ENCODE measurements at places on chromosomes 2 and 18.

DNA sequence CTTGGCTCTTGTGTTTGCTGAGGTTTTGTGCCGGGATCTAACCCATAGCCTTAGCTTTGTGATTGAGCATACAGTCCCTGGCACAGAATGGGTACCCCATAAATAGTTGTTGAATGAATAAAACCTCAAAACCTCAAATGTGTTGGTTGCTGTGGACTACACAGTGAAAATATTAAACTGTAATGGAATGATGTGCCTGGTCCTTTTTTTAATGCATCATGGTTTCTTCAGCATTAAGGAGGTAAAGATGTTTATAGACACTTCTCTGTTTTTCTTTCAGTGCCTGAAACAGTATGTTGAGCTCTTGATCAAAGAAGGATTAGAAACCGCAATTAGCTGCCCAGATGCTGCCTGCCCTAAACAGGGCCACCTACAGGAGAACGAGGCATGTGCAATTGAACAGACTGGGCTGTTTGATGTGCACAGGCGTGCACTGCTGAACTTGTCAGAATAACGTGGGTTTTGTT is 97.0 kb downstream of the RNF144A start:
- no peak for DNase-seq

GRCh38 chr2:42569883-42570282 is 1.5 kb downstream of the MTA3 start:
- no peak for DNase-seq

DNA sequence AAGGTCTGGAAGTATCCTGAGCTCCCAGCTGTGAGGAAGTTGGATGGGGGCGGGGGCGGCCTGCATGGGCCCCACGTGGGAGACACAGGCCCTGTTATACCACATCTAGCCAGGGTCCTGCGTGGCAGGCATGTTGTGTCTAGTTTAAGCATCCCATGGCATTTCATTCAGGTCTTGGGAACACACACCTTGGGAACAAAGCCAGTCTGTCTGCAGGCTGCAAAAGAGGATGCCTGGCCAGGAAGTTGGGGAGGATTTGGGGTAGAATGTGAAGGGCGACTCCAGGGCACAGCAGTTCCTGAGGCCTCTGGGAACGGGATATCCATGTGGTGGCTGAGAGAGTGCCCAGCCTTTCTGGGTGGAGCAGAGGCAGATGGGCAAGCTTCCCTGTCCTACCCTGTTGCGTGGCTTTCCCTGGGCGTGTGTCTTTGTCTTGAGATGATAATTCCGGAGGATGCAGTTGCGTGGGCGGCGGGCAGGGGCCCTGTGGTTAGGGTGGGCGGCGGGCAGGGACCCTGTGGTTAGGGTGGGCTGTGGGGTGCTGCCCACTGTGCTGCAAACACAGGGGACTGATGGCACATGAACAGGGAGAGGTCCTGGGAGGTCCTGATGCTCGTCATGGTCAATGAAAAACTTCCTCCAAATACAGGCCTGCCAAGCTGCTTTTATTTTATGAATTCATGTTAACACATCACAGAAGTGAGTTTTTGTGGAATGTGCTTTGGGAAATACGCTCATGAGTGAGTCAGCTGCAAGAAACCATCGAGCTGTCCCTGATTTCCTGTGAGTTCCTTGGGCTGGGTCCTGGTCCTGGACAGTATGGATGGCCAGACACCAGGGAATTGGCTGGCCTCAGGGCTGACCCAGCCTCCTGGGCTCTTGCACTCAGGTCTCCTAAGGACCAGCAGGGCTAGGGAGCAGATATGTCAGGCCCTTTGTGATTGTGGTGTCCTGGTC is 90.0 kb upstream of the HS6ST1 start:
- no peak for DNase-seq

DNA sequence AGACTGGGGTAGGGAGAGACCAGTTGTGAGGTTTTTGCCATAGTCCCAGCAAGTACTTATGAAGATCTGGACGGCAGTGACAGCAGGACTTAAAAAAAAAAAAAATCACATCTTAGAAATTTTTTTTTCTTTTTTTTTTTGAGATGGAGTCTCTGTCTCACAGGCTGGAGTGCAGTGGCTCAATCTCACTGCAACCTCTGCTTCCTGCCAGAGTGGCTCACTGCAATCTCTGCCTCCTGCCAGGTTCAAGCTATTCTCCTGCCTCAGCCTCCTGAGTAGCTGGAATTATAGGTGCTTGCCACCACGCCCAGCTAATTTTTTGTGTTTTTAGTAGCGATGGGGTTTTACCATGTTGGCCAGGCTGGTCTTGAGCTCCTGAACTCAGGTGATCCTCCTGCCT is 22.4 kb upstream of the STAT4 start:
- no peak for DNase-seq

- DNase-seq: no peak
Measured at GRCh38 chr18:70523792-70524182, 234.9 kb downstream of the SOCS6 start.

DNA sequence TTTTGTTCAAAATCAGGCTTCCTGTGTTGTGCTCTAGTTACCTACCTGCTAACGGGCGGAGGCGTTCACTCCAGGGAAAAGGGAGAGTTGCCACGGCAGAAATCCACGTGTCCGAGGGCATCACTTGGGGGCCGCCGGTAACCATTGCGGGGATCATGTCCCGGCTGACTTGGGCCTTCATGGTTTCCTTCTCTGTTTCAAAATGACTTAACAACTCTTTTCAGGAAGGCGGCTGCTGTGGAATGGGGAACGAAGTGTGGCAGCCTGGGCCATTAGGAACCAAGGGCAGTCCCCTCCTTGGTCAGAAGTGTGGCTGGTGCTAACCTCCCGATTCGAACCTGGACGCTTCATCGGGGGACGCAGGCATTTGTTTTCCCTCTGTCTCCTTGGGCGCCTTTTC is 56.8 kb downstream of the INPP5D start:
- DNase-seq: no peak

GRCh38 chr18:63293935-63294334 is 25.6 kb downstream of the BCL2 start:
- no peak for DNase-seq

GRCh38 chr2:142307086-142307485 is 176.3 kb upstream of the LRP1B start:
- no peak for DNase-seq

GRCh38 chr18:26656944-26657536 is 108.7 kb upstream of the KCTD1 start:
- DNase-seq: no peak

DNA sequence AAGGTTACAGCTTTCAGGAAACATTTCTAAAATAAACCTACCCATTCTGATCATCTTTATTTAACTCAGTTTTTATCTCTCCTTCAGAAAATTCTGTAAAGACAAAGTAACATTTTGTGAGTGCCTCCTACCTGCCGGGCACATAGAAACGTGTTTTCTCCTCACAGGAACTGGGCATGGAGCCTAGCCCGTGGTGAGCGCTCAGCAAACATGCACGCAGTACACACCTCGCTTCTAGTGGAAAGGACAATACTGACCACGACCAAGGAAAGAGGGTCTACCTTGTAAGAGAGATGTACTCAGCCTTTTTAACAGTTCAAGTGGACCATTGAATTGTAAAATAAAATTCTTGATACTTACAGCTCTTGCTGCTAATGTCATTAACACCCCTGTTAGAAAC is 24.8 kb upstream of the KIDINS220 start:
- DNase-seq: no peak

GRCh38 chr2:172704072-172704936 is 31.3 kb upstream of the RAPGEF4 start:
- no peak for DNase-seq

DNA sequence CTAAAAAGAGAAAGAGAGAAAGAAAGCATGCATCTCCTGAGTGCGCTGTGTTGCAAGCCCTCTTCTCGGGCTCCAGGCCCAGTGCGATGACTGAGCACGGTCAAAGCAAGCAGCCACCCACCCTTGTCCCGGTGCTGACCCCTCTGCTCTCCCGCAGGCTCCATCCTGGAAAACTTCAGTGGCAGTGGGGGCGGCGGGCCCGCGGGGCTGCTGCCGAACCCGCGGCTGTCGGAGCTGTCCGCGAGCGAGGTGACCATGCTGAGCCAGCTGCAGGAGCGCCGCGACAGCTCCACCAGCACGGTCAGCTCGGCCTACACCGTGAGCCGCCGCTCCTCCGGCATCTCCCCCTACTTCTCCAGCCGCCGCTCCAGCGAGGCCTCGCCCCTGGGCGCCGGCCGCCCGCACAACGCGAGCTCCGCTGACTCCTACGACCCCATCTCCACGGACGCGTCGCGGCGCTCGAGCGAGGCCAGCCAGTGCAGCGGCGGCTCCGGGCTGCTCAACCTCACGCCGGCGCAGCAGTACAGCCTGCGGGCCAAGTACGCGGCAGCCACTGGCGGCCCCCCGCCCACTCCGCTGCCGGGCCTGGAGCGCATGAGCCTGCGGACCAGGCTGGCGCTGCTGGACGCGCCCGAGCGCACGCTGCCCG is 252.5 kb downstream of the GLI2 start:
- DNase-seq: no peak

DNA sequence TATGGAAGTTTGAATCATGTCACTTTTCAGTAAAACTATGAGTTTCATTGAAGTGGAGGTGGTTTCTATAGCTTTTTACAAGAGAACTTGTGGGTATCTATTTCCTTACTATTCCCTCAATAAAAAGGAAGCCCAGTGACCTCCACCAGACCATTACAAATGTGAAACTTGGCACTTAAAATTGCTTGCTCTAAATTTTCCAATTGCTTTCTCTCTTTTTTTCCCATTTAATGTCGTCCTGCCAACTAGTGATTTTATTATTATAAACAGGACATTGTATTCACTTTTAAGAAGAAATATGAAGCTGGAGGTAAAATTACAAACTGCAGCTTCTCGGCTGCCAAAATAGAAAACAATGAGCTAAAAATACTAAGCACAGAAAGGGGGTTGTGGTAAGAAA is 208.2 kb upstream of the ALPP start:
- DNase-seq: no peak

GRCh38 chr2:23055251-23055650 is 329.7 kb upstream of the KLHL29 start:
- no peak for DNase-seq

- DNase-seq: no peak
Measured at GRCh38 chr2:72847534-72848315, 21.9 kb upstream of the EXOC6B start.

GRCh38 chr2:189000221-189000620 is 26.0 kb downstream of the COL3A1 start:
- DNase-seq: no peak

- no peak for DNase-seq
Measured at GRCh38 chr18:34767601-34768027, 57.5 kb downstream of the DTNA start.

GRCh38 chr2:238231251-238231793 is 8.5 kb downstream of the HES6 start:
- peak; percentile 69 for DNase-seq

DNA sequence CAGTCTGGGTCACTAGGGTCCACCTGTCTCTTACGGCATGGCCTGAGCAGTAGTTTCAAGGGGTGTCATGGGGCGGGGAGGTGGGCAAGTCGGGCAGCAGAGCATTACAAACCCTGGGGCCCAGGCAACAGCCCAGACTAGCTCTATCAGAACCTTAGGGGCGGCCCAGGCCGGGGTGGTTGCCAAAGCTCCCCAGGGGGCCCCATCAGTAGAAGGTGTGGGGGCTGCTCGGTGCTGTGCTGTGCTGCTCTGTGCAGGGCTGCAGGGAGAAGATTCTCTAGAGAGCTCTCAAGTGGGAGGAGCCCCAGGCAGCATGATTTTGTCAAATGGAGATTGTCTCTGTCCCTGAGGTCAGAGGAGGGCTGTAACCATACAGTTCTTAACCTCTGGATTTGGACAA is 36.4 kb upstream of the SLC14A1 start:
- DNase-seq: no peak

DNA sequence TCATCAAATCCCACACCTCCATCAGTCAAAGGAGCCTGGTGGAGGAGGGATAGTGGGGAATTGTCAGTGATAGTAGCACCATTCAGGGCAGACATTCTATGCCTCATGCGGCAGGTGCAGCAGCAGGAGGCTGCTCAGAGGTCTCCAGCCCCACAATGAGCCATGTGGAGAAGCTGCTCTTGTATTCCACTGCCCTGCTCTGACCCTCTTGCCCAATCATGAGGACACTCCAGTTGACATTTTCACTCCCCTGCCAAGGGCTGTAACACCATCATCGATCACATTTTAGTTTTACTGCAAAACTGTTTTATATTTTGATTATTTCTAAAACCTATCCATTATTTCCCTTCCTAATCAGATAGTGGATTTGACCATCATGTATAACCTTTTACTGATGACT is 487.6 kb upstream of the KLHL29 start:
- DNase-seq: no peak

DNA sequence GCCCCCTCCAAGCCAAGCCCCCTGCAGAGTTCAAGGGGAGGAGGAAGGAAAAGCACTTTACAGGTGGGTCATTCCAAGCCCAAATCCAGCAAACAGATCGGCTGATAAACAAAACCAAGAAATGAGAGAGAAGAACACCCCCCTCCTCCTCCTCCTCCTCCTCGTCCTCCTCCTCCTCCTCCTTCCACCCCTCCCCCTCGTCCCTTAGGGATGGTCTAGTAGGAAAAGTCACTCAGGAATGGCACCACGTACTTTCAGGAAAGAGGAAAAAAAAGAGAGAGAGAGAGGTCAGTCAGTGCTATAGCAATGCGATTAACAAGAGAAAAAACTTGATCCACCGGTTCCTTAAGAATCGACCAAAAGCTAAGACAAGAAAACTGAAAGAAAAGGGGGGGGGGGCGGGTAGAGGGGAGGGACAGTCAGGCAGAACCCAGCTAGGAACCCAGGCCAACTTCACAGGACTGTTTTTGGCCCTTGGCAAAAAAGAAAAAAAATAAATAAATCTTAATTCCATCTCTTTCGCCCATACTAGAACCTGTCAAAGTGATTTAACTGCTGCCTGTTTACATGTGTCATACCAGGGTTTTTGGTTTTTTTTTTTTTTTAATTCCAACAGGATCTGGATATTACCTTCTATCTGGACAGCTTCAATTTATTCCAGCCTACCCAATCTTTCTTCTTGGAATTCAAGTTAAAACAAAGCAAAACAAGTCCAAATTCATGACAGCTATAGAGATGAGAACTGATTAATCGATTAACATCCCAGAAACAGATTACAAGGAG is 906 bp downstream of the IKZF2 start:
- DNase-seq: no peak

DNA sequence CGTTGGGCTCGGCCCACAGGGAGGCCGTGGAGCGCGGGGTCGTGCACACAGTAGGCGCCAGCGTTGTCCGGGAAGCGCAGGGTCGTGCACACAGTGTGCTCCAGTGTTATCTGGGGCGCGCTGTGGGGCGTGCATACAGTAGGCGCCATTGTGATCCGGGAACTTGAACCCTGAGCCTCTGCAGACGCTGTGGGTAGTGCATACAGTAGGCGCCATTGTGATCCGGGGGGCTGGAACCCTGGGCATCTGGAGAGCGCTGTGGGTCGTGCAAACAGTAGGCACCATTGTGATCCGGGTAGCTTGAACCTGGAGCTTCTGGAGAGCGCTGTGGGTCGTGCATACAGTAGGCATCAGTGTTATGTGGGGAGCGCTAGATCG is 793 bp downstream of the ZNF236 start:
- DNase-seq: no peak

- DNase-seq: no peak
Measured at GRCh38 chr2:30232801-30233130, 1.4 kb downstream of the LBH start.

GRCh38 chr2:74515271-74515980 is 1.2 kb downstream of the TLX2 start:
- no peak for DNase-seq

GRCh38 chr2:134727385-134727784 is 8.6 kb upstream of the TMEM163 start:
- DNase-seq: no peak
